Activated CD8-positive, alpha-beta memory T cell treated with anti-CD3 and anti-CD28 coated beads for 48 hours (primary cell): ENCODE measurements at places on chromosomes 5 and 9.

DNA sequence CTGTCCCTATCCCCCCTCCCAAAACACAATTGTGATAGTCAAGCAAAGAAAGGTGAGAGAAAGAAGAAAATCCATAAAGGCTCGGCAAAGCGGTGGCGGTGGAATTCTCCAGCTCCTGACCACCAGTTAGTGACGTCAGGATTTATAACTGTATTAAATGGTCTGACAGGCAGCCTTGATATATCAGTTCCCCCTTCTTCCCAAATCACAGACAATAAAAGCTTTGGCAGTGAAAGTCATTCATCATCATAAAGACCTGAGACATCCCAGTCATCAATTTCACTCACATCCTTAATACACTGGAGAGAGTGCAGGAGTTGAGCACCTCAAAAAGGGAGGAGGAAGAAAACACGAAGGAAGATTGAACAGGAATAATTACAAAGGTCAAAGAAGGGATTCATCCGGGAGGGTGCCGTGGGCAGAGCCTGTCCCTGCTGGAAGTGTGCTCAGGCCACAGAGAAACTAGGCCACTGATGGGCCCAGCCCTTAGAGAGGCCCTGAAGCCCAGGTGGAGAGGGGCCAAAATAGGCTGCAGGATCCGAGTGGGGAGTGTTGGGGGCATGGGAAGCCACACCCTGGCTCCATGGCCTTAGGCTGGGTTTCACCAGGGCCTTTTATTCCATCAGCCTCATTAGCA is 131.9 kb downstream of the PAX5 start:
- DNase-seq = no peak

DNA sequence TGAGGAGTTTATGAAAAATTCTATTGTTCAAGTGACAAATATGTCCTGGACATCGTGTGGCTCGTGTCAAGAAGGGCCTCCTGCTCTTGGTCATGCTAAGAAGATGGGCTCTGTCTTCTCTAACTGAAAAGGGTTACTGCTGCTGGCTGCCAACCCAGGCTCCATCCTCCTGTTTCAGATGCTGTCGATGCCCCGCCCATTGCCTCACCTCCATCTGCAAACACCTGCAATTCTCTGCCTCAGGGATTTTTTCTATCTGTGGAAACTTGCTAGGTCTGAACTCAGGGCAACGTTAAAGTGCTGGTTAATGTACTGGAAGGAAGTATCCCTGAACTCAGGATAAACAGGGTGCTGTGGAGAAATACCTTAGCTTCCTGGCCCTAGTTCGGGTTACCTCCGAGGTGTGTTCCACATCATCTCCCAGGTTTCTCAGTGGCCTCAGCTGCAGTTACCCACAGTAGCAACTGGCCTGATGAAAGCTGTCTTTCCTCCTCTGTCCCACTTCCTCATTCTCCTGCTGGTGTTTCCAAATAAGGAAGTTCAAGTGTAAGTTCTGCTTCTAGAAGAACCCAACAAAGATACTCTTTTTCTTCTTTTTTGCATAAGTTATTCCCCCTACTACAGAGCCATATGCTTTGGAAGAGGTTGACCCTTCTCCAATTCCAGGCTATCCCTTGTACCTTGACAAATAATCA is 151.7 kb upstream of the SMIM23 start:
- DNase-seq = no peak

DNA sequence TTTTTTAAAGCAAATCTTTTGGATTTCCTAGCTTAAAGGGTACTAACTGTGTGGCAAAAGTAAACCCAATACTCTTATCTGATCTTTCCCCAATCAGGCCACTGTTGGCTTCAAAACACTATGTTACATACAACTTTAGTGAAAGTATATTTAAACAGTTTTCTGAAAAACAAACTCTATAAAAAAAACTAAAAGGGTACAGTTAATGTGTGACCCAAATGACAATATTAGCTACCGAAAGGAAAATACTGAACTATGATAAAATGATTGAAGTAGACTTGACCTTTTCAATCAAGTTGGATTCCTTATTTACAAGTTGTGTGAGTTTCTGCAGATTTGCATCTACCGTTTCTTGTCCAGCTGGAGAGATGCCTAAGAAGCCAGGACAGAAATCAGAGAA is 5.8 kb downstream of the MTX3 start:
- no peak for DNase-seq

DNA sequence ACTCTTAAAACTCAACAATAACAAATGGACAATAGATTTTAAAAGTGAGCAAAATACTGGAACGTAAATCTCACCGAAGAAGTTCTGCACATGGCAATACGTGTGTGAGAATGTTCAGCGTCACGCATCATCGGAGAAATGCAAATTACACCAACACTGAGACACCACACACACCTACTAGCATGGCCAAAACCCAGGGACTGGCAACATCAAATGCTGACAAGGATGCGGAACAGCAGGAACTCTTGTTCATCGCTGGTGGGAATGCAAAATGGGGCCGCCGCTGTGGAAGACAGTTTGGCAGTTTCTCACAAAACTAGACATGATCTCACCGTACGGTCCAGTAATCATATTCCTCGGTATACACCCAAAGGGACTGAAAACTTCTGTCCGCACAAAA is 21.6 kb upstream of the CLPTM1L start:
- DNase-seq = no peak

- no peak for DNase-seq
Observed at GRCh38 chr9:133113163-133113948, 7.7 kb downstream of the RALGDS start.

DNA sequence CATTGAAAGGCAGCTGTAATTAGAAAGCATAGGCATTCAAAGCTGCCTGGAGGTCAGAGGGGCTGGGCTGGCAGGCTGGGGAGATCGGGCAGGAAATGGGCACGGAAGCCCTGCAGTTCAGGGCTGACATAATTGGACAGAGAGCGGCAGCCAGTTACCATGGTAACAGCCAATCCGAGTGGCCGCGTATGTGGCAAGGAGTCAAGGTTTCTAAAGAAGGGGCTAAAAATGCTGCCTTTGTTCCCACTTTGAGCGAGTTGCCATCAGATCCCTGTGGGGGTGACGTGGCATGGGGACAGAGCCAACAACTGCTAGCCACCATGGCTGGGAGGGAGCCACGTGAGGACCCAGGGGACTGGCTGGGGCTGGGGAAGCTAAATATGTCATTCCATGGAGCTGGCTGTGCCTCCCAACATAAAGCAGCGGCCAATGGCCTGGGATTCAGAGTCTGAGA is 44.7 kb upstream of the NDFIP1 start:
- DNase-seq = no peak

DNA sequence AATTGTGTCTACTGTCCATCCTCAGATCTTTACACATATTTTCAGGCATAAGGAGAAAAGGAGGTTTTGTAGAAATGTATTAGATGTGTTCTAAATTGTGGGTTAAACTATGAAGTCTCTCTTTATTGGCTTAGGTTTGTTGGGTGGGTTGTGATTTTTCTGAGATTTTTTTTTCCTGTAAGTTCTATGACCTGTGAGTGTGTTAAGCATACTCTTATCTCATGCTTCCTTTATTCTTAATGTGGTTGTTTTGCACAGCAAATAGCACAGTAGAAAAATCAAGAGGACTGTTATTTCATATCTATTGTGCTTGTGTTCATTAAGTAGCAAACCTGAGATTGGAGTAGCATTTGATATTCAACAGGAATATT is 23.3 kb downstream of the NR2F1 start:
- DNase-seq = no peak

DNA sequence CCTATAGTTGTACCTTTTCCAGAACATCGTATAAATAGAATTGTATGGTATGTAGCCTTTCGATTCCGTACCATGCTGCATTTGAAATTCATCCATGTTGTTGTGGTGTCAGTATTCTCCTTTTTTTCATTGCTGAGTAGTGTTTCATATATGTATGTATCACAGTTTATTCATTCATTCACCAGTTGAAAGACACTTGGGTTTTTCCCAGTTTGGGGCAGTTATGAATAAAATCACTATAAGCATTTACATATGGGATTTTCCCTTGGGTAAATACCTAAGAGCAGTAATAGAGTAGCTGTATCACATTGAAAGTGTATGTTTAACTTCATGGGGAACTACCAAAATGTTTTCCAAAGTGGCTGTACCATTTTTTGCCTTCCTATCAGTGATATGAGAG is 16.1 kb upstream of the FKTN start:
- no peak for DNase-seq

GRCh38 chr5:88502179-88503040 is 233.8 kb upstream of the TMEM161B start:
- DNase-seq = no peak

GRCh38 chr5:57497733-57498132 is 15.1 kb upstream of the ACTBL2 start:
- no peak for DNase-seq

GRCh38 chr5:81820863-81821262 is 70.0 kb upstream of the SSBP2 start:
- no peak for DNase-seq

DNA sequence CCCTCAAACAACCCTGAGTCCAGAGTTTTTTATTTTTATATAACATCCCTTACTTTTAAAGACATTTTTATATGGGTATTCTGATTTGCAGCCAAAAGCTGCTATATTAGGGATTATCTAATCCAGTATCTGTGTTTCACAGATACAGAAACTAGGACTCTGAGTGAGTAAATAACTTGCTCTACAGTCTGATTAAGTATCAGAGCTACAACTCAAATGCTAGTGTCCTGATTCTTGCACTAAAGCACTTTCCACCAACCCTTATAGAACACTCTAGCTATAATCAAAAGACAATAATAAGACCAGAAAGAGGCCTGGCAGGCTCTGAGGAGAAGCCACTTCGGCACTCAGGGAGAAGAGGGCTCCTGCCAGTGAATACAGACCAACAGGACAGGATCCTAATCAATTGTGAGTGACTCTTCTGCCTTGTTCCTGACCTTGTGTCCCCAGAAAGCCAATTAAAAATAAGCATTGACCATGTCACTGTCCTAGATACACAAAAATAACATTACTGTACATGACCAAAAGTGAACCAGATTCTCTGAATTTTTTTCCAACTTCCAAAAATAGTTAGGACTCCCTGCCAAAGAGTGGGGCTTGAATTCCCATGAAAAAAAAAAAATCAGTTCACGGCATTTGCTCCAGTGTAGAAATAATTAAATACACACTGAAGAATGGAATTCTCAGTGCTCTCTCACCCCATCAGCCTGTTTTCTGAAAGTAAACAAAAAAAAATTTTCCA is 63.6 kb upstream of the MAP3K1 start:
- DNase-seq = no peak

DNA sequence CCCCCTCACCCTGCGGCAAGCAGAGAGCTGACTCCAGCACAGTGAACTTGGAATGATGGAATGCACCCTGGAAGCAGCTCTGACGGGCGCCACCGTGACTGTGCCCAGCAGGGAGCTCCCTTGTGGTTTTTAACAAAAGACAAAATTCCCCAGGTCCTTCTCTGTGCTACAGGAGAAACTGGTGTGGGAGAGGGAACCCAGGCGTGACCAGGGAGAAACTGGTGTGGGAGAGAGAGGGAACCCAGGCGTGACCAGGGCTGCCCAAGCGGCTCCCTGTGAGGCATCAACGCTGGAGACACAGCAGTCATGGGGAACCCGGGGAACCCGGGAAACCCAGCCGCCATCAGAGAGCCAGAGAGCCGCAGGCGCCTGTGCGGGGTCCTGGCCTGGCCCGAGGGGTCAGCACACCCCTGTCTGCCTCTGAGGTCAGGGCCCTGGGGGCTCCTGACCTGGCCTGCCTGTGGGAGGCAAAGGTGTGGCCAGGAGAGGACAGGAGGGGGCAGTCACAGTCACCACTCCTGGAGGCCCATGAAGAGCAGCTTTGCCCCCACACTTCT is 3.1 kb upstream of the AHRR start:
- no peak for DNase-seq

- DNase-seq = no peak
Observed at GRCh38 chr5:30453168-30453567, 740.3 kb upstream of the CDH6 start.

DNA sequence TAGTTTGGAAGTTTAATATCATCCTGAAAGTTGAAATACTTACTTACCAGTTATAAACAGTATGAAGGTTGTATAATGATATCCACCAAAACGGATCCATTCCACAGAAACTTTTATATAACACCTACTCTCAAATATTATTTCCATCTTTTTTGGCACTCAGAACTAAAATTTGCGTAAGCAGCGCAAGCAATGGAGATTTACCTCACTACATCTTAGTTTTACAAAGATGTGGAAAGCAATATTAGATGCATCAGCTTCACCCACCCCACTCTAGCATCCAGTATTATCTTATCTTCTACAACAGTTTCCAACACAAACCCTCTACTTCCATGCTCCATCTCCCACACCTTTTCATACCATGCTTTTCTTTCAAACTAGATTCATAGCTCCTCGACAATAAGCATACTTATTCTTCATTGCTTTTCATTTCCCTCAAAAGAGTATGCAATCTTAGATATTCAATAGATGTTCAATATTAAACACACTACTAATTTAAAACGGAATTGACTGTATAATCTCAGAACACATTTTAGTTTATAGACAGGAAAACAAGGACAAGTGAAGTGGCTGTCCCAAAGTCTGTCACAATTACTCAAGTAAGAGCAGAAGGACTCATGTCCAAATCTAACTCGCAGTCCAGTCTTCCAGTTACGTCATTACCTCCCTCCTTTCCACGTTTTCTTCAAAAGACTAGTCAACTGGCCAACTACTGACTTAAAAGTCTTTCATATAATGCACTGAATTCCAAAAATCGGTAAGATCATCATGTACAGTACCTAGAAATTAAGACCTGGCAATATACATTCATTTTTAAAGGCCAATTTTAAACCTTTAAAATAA is 2.2 kb downstream of the PPP2CA start:
- DNase-seq = no peak

DNA sequence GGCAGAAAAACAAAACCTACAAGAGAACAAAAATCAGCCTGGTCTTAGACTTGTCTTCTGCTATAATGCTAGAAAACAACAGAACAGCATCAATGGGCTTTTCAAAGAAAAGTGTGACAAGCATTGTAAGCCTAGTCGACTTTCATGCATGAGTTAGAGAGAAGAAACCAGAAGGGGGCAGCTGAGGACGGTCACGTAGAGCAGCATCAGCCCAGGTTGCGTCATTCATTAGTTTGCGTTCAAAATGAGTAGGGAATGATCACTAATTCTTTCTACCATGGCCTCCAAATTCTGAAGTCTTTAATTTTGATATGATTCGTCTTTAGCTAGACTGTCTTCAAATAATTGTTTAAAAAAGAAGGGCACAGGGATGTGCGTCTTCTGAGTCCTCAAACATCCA is 4.7 kb upstream of the ISCA1 start:
- no peak for DNase-seq

- no peak for DNase-seq
Observed at GRCh38 chr5:40985501-40985900, 76.2 kb downstream of the C7 start.

GRCh38 chr9:16000811-16001210 is 448.0 kb downstream of the CCDC171 start:
- no peak for DNase-seq

- no peak for DNase-seq
Observed at GRCh38 chr5:2378976-2379375, 372.5 kb downstream of the IRX2 start.

GRCh38 chr9:120729791-120730241 is 15.5 kb upstream of the MEGF9 start:
- DNase-seq = no peak
